Endodermal cell (in vitro differentiated cells): ENCODE measurements at places on chromosomes 7 and 10. TPM values are rescaled to one million over a fixed set of nuclear protein-coding genes. Genes with fewer than 3 reads are reported as not detected.
A peak's percentile ranks its signal among the peaks of the same experiment; 100 is the strongest.

GDF2 gene
- not detected in 3 replicates for total RNA-seq

KCND2 gene
- 3.5 and 4.6 TPM in 2 replicates for total RNA-seq

TFAM gene
- 72.9 and 80.8 TPM in 2 replicates for total RNA-seq

CLDN4 gene
- 5.6 and 7.3 TPM in 2 replicates for total RNA-seq

GBX1 gene
- total RNA-seq, result not detected in 2 replicates

- DNase-seq, result peak; percentile 78
Observed at GRCh38 chr10:100730725-100731406, 14.5 kb upstream of the PAX2 start.

DNA sequence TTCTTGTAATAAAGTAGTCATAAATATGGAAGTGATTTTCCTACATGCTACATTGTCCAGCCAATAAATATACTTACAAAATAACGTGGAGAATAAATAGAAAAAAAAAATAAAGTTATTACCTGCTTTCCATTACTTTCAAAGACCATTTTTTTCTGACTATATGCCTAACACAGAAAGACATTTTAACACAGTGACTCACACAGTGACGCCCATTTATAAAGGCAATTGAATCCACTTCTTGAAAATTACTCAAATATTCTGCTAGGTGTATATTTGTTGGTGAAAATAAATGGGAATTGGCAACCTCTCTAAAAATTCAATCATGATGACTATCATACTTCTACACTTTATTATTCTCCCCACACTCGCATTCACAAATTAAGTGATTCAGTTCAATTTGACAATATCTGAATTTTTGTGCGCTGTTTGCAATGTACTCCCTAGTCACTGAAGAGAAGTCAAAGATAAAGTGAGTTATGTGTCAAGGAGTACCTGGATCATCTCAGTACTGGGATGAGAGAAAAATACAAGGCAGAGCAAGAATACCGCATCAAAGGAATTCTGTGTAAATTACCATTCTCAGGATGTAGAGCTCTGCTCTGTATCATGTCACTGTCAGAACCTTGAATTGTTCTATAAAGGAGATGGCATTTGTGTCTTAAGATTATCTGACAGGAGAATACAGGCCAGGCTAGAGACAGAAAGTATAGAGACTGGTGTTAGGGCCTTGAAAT lies 642.7 kb downstream of the IPMK start:
- DNase-seq, result no peak

DNA sequence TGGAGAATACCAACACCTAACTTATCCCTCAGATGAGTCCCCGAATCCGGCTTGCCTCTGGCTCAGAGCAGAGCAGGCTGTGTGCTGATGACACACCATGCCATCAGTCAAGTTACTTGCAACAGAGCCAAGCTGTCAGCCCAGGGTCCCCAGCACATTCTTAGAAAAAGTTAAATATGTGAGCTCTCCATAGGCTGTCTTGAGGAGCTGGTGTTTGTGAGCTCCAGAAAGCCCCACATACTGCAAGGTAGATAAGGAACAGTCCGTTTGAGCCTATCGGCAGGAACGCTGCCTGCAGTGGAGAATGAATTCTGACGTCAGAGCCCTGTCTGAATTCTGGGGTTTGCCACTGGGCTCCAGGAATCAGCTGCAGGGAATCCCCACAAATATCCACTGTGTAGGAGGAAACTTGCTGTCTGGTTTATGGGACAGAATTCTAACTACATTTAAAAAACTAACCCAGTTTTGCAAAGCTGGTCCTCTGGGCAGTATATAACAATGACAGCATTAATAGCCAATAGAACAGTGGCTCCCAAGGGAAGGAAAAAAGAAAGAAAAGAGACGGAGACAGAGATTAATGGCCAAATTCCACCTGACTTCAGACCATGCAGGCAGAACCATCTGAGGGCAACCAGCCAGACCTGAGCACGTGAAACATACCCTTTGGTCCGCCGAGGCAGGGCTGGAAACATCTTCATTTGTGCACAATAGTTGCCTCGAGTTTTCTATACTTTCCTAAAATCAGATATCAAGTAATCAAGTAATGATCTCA lies 3.6 kb downstream of the SFXN4 start:
- no peak for DNase-seq

DNA sequence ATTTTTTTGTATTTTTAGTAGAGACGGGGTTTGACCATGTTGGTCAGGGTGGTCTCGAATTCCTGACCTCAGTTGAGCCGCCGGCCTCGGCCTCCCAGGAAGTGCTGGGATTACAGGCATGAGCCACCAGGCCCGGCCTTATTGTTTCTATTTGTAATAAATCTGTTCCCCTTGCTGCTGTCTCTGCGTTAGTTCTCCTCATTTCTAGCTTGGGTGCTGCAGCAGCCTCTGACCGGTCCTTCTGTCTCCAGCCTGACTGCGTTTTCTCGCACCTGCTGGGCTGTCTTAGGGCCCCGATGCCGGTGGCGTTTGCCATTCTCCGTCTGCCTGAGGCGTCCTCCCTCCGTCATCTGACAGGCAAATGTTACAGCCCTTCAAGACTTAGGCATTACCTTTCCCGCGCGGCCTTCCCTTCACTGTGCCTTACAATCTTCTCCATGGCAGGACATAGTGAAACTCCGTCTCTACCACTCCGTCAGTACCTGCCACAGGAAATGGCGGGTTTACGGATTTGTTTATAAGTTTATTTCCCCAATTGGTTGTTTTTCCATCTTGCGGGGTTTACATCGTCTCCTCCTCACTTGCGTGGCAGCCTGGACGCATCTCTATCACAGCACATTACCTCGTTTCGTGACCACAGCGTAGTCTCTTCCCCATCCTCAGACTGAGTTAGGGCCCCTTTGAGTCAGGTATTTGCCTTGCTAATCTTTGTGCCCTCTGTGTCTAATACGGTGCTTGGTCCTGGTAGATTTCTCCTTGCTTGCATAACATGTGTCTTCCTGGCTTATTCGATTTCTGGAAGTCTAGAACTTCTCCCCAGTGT lies 2.3 kb upstream of the GIMAP8 start:
- no peak for DNase-seq

DNA sequence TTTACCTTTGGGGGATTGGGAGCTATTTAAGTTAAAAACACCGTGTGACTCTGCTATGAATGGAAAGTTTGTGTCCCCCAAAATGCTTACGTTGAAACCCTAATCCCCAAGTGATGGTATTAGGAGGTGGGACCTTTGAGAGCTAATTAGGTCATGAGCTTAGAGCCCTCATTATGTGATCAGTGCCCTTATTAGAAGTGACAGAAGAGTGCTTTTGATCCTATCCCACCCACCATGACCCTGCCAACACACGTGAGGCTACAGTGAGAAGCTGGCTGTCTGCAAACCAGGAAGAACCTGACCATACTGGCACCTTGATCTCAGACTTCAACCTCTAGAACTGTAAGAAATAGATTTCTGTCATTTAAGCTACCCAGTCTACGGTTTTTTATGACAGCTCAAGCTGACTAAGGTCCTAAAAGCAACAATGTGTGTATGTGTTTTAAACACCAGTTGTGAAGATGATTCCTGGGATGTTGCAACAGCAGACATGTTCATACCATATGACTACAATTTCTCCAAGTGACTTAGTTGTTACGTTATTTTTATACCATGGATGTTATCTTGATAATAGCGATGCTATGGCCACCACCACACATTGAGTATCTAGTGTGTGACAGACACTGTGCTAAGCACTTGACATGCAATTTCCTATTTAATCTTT lies 124.4 kb downstream of the PIP4K2A start:
- no peak for DNase-seq

DNA sequence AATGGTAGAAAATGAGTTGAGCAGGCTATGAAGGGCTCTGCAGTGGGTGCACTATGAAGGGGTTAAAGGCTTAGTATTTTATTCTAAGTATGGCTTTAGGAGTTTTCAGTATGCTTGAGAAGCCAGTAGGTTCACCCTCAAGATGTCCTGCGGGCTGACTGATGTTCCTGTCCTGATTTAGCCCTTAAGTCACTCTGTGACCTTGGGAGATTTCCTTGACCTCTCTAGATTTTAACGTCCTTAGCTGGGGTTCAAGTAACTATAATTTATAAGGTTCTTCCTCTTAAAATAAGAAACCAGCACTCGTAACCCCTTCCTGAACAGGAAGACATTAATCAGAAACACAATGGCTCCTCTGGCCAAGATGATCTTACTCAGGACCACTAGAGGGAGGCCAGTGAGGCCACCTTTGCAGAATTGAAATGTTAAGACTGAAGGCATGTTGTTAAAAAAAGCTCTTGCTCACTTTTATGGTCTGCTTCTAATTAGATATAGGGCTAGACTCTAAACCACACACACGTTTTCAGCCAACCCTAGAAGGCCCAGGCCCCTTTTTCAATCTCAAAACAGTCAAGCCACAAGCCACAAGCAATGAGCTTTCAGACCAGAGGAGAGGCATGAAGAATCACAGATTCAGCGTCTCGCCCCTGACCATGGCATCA lies 41.9 kb downstream of the CDK1 start:
- DNase-seq, result peak; percentile 56

GRCh38 chr7:25500393-25500921 lies 272.2 kb upstream of the NPVF start:
- no peak for DNase-seq

- DNase-seq, result no peak
Observed at GRCh38 chr7:12102527-12102926, 108.6 kb upstream of the TMEM106B start.

- peak; percentile 46 for DNase-seq
Observed at GRCh38 chr10:67976292-67977245, 92.1 kb downstream of the SIRT1 start.

GRCh38 chr7:20598459-20599309 lies 16.8 kb upstream of the ABCB5 start:
- no peak for DNase-seq

DNA sequence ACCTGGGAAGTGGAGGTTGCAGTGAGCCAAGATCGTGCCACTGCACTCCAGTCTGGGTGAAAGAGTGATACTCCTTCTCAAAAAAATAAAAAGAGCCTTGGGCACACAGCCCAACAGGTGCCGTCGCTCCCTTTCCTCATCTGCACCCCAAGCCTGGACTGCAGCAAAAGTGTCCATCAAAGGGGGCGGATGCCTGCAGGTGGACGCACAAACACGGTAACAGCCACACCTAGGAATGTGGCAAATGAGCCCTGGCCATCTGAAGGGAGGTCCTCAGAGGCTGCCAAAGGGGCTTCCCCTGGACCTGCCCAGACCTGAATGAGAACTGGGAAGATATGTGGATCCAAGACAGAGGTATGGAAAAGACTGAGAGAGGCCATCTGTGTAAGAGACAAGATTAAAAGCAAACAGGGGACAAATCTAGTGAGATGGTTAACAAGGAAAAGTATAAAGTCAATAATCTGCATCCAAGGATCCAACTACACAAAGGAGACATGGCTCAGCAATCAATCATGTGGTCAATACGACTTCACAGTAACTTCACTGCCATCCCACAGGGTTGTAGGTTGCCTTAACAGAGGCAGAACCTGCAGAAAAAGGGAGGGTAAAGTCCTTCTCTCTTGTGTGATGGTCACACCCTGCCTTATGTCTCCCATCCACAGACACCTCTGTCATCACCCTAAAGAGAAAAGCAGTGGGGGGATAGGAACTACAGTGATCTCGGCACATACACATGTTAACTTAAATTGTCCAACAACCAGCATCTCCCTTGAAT lies 25.4 kb downstream of the DRGX start:
- no peak for DNase-seq

- DNase-seq, result no peak
Observed at GRCh38 chr10:4586776-4587175, 239.2 kb upstream of the AKR1E2 start.

- no peak for DNase-seq
Observed at GRCh38 chr7:87111877-87112276, 40.4 kb upstream of the DMTF1 start.

DNA sequence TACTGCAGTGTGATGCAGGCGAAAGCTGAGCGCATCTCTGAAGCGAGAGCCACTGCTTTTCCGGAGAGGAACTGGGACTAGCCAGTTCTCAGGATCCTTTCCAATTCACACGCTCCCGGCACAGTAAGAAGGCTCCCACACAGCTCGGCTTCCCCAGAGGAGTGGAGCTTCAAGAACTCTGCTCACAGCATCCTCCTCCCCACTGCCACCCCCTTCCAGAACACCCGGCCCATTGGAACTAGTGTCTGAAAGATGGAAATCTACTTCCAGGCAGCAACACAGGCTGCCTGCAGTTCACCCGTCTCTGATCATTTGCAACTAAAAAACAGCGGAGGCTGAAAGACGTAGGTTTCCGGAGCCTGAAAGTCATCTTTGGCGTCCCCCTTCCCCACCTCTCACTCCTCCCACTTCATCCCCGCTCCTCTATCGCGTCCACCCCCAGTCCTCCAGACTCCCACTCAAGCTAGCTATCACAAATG lies at the start of gene DGKB:
Gene DGKB (minus strand): TSS at position 163 of the 479 bp plus-strand sequence.
- DNase-seq, result peak; percentile 71

DNA sequence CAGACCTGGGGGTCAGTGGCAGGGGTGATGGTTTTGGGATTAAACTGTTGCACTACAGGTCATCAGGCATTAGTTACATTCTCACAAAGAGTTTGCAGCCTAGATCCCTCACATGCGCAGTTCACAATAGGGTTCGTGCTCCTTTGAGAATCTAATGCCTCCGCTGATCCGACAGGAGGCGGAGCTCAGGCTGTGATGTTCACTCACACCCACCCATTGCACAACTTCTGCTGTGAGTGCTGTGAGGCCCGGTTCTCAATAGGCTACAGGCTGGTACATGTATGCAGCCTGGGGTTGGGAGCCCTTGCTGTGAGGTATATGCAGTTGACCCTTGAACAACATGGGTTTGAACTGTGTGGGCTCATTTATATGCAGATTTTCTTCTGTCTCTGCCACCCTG lies 416.4 kb downstream of the GFRA1 start:
- DNase-seq, result no peak
